Muscle of leg (tissue), 16 donors: ENCODE measurements at places on chromosomes 5 and 9. TPM values are rescaled to one million over a fixed set of nuclear protein-coding genes. Genes with fewer than 3 reads are reported as not detected.
A peak's percentile ranks its signal among the peaks of the same experiment; 100 is the strongest.

ANKRD34B gene
- 0.13 TPM for total RNA-seq

FAM174A gene
- total RNA-seq: 27.0 TPM

STOML2 gene
- 77.7 TPM for total RNA-seq

CRB2 gene
- 0.04 TPM for total RNA-seq

HMCN2 gene
- 3.4 TPM for total RNA-seq

UHRF2 gene
- total RNA-seq: 32.8 TPM

LTC4S gene
- 2.3 TPM for total RNA-seq

GFRA3 gene
- total RNA-seq: 1.9 TPM

PCDHGB1 gene
- total RNA-seq: 1.3 TPM

INSL6 gene
- not detected for total RNA-seq

GRCh38 chr9:134223091-134223490, 58.7 kb upstream of the RNU6ATAC start:
- no peaks in the 10 kb centered on the region for H3K36me3 ChIP-seq
- H3K4me3 ChIP-seq: no peak overlapping the region
- H3K27ac ChIP-seq: no peak overlapping the region
- DNase-seq: no peak
- H3K27me3 ChIP-seq: peaks cover 26% of the 10 kb centered on the region

DNA sequence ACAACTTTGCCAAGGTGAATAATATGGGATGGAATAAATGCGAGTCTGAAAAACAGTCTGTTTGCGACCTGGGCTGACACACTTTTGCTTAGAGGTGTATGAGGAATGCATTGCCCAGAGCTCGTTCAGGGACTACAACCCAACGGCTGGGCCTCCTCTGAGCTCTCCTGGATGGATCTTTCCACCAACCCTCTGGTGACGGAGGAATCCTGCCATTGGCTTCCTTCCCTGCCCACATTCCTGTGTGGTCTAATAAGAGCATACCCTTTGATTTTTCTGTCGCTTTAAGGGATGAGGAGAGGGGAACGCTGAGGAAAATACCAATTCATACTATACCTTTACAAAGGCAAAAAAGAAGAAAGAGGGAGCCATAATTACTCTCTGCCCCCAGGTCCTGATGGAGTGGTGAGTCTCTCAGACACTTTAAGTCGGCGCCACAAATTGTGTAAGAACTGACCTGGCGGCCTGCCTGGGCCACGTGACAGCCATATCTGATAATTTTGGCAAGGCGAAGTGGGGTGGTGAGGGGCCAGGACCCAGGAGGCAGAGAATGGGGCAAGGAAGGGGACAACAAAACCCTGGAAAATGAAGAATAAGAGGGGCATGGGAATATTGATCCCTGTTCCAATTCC, 265.2 kb upstream of the MSX2 start:
- H3K36me3 ChIP-seq: no peaks in the 10 kb centered on the region
- H3K27me3 ChIP-seq: peaks cover 4% of the 10 kb centered on the region
- H3K4me1 ChIP-seq: no peaks in the 10 kb centered on the region
- DNase-seq: no peak
- H3K4me3 ChIP-seq: no peak overlapping the region

DNA sequence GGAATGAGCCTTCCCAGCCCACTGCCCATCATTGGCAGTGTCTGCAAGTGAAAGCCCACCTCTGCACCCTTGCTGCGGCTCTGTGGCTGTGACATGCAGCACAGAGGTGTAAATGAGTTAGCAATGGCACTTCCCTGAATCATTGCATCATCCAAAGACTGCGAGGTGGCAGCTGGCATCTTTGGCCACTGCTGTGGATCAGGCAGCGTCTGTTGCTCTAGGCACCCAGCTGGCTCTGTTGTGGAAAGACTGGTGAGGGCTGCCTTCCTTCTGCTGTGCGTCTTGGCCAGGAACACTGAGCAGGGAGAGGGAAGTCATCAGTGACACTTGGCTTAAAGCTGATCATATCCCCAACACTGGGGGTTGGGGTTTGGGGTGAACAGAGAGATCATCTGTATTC, 64.5 kb downstream of the MFAP3 start:
- no peak for DNase-seq
- no peaks in the 10 kb centered on the region for H3K27me3 ChIP-seq
- H3K4me3 ChIP-seq: no peak overlapping the region

GRCh38 chr5:143986516-143987212, 174.7 kb downstream of the HMHB1 start:
- H3K4me1 ChIP-seq: peaks cover 7% of the 10 kb centered on the region
- H3K27ac ChIP-seq: peak overlapping the region; percentile 78
- no peaks in the 10 kb centered on the region for H3K36me3 ChIP-seq
- no peak overlapping the region for H3K4me3 ChIP-seq

GRCh38 chr5:38557308-38557710, 863 bp upstream of the LIFR start:
- H3K4me1 ChIP-seq: peaks cover 2% of the 10 kb centered on the region
- DNase-seq: no peak
- peak overlapping the region; percentile 98 for H3K27ac ChIP-seq
- H3K36me3 ChIP-seq: no peaks in the 10 kb centered on the region
- H3K27me3 ChIP-seq: peaks cover 4% of the 10 kb centered on the region
- peak overlapping the region; percentile 91 for H3K4me3 ChIP-seq

DNA sequence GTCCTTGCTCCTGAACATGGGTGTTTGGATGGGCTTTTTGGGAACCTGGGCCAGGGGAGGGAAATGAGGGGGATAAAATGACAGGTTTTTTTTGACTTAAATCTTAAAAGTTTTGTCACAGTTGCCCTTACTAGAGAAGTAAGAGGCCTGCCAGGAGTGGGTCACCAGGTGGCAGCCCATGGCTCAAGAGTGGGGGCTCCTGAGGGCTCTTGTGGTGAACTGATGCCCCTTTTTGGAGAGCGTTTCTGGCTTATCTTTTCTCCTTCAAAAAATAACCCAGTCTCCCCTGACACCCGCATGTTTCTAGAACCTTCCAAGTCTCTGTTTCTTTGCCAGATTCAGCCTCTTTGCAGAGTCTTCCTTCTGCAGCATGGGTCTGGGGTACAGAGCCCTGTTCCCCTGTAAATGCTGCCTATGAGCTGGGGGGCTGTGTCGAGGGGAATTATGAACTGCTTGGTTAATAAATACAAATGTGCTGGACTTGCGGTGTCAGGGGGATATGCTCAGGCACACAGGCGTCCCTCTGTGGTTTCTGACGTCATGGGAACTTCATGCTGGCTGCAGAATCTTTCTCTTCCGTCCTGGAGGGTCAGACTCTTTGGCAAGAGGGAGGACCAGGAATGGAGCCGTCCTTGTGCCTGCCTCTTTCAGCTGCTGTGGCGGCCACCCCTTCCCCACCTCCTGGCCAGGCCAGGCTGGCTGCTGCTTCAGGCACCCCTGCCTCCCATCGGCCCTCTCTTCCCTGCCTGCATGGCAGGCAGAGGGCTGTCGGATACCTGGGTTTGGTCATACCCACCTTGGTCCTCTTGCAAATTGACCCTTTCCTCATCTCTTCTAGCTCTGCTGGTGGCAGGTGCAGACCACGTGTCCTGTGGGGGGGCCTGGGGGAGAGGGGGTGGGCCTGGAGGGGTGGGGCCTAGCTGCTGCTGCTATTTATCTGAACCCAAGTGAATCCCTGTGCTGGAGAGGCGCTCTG, 30.1 kb downstream of the PTPA start:
- peaks cover 51% of the 10 kb centered on the region for H3K36me3 ChIP-seq
- peak overlapping the region; percentile 100 for H3K27ac ChIP-seq
- peak; percentile 96 for DNase-seq

DNA sequence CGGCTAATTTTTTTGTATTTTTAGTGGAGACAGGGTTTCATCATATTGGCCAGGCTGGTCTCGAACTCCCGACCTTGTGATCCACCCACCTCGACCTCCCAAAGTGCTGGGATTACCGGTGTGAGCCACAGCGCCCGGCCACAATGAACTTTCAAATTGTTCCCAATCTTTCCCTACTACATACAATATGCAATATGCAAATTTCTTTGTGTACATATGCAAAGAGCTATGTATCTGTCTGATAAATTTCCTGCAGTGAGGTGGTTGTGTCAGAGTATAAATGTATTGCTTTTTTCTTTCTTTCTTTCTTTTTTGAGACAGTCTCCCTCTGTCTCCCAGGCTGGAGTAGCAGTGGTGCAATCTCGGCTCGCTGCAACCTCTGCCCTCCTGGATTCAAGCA, 48.8 kb upstream of the PLPP1 start:
- no peaks in the 10 kb centered on the region for H3K36me3 ChIP-seq
- no peak for DNase-seq
- H3K27me3 ChIP-seq: no peaks in the 10 kb centered on the region
- peaks cover 6% of the 10 kb centered on the region for H3K4me1 ChIP-seq
- no peak overlapping the region for H3K4me3 ChIP-seq

DNA sequence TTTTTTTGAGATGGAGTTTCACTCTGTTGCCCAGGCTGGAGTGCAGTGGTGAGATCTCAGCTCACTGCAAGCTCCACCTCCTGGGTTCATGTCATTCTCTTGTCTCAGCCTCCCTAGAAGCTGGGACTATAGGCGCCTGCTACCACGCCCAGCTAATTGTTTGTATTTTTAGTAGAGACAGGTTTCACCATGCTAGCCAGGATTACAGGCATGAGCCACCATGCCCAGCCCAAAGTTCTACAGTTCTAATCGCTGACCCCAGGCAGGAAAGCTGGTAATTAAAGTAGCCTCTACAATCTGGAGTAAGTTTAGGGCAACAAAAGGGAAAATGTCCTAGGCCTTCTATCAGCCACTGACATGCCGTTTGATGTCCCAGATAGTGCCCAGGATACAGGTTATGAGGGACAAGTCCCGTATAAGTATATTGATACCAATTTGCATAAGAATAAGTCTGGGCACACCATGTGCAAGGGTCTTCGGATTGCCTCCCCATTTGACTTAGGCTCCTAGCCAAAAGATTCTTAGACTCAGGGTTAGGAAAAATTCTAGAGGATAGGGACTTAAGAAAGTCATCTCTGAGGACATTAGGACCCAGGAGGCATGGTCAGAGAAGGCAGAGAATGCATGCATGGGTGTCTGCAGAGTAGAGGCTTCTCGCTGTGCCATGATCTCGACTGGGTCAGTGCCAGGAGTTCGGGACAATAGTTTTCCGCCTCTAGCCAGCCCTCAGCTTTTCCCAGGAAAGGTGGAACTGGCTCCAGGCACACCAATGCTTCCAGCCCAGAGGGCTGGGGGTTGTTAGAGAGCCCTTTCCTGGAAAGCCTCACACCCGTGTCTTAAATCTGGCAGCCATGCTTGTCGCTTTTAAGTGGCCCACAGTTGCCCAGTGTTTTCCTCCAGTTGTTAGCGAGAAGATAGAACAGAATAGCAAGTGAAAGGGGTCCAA, 1111.1 kb downstream of the TAF11L14 start:
- no peaks in the 10 kb centered on the region for H3K27me3 ChIP-seq
- DNase-seq: no peak
- no peak overlapping the region for H3K27ac ChIP-seq
- H3K36me3 ChIP-seq: no peaks in the 10 kb centered on the region

- H3K4me3 ChIP-seq: no peak overlapping the region
- no peaks in the 10 kb centered on the region for H3K36me3 ChIP-seq
- no peaks in the 10 kb centered on the region for H3K27me3 ChIP-seq
- peaks cover 13% of the 10 kb centered on the region for H3K4me1 ChIP-seq
Measured at GRCh38 chr5:143691287-143691944, 120.5 kb upstream of the HMHB1 start.

DNA sequence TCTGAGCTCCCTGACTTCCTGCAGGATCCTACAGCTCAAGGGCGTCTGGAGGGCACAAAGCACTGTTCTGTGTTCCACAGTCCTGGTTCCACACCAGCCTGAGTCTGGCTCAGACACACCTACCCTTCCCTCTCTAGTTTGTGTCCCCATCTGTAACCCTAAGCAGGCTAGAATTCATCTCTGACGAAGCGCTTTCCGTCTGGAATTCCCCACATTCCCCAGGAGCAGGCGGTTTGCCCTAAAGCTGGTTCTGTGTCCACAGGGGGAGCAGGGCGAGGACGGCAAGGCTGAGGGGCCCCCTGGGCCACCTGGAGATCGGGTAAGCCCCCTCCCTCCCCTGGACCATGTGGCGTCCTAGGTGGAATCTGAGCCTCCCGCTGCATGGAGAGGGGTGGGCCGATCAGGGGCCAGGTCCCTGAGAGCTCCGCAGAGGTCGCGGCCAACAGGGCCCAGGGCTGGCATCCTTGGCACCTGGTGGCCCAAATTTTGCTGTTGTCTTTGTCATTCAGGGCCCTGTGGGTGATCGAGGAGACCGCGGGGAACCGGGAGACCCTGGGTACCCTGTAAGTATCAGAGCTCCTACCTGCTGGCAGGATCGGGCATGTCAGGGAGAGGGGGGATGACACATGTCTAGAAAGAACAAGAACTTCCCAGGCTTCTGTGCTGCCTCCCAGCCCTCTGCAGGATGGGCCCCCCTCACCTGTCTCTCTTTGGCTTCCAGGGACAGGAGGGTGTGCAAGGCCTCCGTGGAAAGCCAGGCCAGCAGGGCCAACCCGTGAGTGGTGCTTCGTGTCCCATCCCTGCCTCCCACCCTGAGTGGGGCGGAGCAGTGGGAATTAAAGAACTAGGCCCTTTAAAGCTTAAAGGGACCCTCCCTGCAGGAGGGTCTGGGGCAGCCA, 34.5 kb upstream of the ORM1 start:
- DNase-seq: peak; percentile 46
- no peak overlapping the region for H3K27ac ChIP-seq
- peaks cover 37% of the 10 kb centered on the region for H3K4me1 ChIP-seq
- H3K4me3 ChIP-seq: no peak overlapping the region
- peaks cover 3% of the 10 kb centered on the region for H3K27me3 ChIP-seq
- H3K36me3 ChIP-seq: peaks cover 43% of the 10 kb centered on the region

- H3K36me3 ChIP-seq: no peaks in the 10 kb centered on the region
- H3K27me3 ChIP-seq: no peaks in the 10 kb centered on the region
- no peak for DNase-seq
- no peak overlapping the region for H3K27ac ChIP-seq
- no peaks in the 10 kb centered on the region for H3K4me1 ChIP-seq
Measured at GRCh38 chr5:5182508-5183188, 42.5 kb downstream of the ADAMTS16 start.

DNA sequence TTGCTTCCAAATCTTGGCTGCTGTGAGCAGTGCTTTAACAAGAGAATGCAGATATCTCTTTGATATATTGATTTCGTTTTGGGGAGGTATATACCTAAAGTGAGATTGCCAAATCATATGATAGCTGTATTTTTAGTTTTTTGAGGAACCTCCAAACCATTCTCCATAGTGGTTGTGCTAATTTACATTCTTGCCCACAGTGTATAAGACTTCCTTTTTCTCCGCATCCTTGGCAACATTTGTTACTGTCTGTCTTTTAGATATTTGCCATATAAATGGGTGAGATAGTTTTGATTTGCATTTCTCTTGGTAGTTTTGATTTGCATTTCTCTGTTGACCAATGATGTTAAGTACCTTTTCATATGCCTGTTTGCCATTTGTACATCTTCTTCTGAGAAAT, 10.0 kb upstream of the PLK2 start:
- DNase-seq: no peak
- H3K36me3 ChIP-seq: no peaks in the 10 kb centered on the region
- no peaks in the 10 kb centered on the region for H3K27me3 ChIP-seq
